ENCODE measurements at places on chromosomes 3 and 15.

GRCh38 chr3:150538324-150539208, 7.7 kb downstream of the SERP1 start:
- no peak for DNase-seq

GRCh38 chr3:10601151-10601856, 95.9 kb upstream of the ATP2B2 start:
- no peak for DNase-seq

DNA sequence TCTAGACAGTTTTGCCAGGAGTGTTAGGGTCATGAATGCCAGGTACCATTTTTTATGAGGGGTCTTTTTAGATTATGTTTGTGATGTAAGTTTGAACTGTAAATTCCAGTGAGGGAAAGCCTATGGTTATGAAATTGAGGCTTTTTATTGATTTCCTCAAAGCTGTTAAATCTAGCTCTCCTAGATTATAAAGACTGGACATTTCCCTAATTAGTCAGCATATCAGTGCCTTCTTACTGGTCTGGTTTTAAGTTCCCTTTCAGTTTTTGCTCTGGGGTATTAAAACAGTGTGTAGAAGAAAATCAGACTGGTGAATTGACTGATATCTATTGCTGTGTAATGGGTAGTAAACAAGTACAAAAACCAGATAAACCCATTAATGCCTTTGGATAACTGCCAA, 39.2 kb downstream of the LRRC49 start:
- no peak for DNase-seq

DNA sequence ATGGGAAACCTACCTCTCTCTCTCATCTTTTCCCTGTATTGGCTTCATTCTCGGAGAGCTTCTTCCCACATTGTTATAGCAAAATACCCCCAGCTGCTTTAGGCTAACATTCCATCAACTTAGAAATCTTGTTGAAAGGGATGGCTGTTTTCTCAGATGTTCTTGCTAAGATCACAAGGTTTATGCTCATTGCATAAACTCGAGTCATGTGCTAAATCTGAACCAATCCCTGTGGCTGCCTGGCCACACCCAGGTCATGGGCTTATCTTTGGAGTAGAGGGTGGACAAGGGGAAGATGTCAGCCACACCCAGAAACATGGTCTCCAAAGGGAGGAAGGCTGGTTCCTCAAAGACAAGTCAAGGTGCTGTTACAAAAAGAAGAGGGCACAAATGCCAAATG, 150.6 kb upstream of the UMPS start:
- DNase-seq: no peak

- no peak for DNase-seq
Measured at GRCh38 chr15:76963596-76963995, 31.3 kb upstream of the PSTPIP1 start.

DNA sequence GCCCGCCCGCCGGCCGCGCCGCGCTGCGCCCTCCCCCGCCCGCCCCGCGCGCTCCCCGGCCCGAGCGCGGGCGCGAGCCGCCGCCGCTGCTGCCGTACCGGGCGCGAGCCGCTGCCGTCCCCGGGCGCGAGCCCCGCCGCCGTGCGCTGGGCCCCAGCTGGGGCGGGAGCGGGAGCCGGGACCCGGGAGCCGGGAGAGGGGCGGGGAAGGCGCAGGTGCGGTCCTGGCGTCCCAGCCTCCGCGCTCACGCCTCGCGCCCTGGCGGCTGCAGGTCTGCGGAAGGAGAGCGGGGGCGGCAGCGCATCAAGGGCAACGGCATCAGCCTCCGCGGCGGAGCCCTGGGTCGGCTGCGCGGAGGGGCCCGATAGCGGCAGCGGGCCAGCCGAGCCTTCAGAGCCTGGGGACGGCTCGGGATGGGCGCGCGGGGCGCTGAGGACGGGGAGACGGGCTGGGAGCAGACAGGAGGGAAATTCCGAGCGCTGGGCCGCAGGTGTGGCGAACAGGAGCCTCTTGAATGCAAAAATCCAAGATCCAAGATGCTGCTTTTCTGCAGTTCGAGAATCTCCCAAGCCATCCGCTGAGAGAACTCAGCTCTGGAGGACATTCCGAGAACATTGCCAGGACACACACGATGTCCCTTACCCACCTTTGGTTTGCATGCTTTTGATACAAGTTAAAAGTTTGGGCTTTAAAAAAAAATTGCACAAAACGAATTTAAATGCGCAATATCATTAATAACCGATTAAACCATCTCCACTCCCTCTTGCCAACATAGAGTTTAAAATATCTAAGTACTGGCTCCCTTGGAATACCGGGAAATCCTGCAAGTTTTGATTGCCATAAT, 251.1 kb downstream of the TJP1 start:
- DNase-seq: no peak

DNA sequence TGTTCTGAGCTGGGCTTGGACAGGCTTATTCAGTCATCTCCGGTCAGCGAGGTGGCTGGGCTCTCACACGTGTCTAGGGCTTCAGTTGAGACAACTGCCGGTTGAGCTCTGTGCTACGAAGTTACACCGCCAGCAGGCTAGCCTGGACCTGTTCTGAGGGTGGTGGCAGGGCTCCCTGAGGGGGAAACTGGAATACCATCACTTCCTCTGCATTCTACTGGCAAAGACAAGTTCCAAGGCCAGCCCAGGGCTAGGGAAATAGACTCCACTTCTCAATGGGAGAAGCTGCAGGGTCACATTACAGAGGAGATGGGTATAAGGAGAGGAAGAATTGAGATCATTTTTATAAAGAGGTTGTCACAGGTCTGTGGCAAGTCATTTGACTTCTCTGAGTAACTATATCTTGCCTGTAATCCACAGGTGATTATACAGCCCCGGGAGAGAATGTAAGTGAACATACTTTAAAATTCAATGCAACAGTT, 106.8 kb upstream of the IL12A start:
- DNase-seq: no peak

GRCh38 chr15:40323953-40324937, 753 bp downstream of the INAFM2 start:
- DNase-seq: no peak

DNA sequence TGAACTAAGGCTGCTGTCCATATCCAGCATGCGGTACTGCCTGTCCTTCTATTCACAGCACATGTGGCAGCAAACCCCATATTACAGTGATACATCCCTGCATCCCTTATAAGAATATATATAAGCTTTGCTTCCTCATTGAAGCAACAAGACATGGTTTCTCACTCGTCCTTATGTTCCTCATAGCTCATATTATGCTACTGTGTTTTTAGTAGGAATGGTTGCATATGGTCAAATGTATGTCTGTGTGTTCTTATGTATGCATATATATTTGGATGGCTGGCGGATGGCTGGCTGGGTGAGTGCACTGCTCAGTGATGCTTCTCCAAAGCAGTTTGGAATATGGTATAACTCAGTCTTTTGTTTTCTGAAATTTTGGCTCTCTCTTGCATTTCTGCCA, 254.9 kb downstream of the LPP start:
- no peak for DNase-seq

DNA sequence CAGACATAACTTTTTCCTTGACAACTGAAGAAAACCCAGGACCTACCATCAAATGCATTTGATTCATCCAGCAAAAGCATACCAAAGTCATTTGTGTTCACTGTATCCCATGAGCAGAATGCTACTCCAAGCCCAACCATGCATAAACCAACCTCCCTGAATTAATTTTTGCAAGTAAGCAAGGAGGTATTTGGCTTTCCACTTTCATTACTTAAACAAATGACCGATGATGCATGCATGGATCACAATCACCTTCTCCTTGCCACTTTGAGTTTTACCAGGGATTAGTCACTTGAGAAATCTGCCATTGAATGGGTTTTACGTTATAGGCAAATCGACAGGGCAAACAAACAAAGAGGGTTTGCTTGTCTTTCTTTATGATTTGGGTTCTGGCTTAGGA, 214.8 kb downstream of the FMN1 start:
- DNase-seq: no peak

DNA sequence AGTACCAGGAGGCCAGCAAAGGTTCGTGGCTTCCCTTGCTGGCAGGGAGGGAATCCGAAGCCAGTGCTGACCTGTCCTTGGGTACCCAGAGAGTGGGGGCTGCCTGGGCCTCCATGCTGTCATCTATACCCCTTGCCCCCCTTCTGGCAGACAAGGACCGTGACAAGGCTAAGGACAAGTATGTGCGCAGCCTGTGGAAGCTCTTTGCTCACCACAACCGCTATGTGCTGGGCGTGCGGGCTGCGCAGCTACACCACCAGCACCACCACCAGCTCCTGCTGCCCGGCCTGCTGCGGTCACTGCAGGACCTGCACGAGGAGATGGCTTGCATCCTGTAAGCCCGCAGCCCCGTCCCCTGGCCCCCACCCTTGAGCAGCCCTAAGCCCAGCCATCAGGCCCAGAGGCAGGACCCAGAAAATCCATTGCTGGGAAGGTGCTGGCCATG, 2.8 kb downstream of the FES start:
- DNase-seq: no peak

DNA sequence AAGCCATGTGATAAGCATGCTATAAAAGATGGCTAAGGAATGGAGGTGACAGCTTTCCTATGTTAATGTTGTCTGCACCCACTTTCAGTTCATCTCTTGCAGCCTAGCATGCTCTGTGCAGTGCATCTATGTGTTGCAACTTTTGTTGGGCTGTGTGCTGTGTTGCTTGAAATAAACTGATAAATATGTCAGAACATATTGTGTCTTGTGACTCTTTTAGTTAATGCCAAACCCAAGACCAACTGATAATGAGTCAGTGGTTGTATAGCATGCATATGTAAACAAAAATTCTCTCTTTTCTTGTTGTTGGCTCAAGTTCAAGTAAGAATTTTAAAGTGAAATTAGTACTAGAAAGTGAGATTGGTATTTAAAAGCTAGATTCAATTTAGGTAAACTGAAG, 37.0 kb upstream of the SCN10A start:
- no peak for DNase-seq

DNA sequence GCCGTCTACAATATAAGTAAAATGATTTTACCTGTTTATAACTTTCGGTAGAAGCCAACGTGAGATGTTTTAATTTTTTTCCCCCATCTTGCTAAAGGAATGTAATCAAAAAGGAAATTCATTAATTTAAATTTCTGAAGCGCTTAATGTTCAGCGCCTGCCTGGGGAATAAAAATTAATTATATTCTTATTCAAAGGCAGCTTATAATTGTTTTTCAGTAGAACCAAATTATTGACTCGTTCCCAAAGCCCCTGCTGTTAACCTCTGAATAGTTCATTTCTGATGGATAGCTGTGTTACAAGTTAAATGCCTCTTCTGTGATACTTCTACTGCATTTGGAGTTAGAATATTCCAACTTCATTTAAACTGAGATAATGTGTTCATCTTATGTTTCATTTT, 51.6 kb downstream of the ARMC8 start:
- no peak for DNase-seq

DNA sequence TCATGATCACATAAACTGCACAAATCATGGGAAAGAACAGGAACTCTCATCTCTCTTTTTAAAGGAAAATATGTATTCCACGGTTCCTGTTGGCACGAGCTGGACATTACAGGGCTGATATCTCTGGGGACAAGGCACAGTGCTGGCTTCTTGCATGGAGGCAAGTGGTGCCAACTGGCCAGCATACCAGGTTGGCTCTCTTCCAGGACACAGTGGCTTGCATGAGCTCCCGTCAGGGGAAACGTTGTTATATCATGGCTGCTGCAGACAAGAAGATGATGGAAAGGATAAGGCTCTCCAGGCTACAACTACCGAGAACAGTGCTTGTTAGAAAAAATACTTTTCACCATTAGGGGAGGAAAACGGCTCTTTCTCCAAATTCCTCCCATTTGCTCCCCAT, 283.9 kb downstream of the RORA start:
- DNase-seq: no peak

DNA sequence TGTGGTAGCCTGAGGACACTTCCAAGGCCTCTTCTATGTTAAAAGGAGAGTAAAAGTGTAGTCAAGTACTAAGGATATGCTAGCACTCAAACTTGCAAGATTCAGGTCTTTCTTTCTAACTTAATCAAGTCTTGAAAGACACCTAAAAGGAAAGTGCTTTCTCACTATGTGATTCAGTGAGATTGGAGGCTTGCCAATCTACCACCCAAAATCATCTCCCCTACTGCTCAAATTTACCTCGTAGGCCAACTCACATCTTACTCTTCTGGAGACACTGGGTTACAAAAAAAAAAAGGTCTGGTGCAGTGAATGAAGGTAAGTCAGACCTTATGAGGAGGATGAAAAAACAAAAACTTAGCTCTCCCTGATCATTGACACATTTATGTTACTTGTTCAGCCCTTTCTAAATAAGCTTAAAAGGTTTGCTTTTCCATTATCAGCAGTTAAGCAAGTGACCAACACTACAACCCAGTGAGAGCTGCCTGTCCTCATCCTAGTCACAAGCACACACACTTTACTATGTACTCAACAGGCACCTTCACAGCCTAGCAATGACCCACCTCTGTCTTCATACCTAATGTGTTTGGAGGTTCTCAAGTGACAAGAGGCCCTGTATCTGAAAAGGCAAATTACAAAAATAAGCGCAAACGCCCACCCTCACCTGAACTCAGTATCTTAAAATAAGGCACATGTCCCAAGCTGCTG, 19.6 kb downstream of the SUMF1 start:
- DNase-seq: no peak

GRCh38 chr3:195895078-195895860, 13.1 kb downstream of the TNK2 start:
- DNase-seq: no peak

GRCh38 chr3:21534462-21534861, 216.5 kb downstream of the ZNF385D start:
- DNase-seq: no peak

DNA sequence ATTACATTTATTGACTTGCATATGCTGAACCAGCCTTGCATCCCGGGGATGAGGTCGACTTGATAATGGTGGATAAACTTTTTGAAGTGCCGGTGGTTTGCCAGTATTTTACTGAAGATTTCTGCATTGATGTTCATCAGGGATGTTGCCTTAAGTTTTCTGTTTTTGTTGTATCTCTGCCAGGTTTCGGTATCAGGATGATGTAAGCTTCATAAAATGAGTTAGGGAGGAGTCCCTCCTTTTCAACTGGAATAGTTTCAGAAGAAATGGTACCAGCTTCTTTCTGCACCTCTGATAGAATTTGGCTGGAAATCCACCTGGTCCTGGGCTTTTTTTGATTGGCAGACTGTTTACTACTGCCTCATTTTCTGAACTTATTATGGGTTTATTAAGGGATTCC, 250.8 kb downstream of the TBC1D5 start:
- peak; percentile 53 for DNase-seq

- DNase-seq: no peak
Measured at GRCh38 chr15:41993472-41994170, 21.3 kb upstream of the EHD4 start.

Data from fibroblast of the conjunctiva (primary cell).